ENCODE measurements at places on chromosomes 1 and 21.

- DNase-seq, result no peak
These were observed 98.3 kb upstream of the IPO9 start for GRCh38 chr1:201730611-201731010.

- no peak for DNase-seq
These were observed 108.4 kb downstream of the ROR1 start for GRCh38 chr1:63882048-63882704.

DNA sequence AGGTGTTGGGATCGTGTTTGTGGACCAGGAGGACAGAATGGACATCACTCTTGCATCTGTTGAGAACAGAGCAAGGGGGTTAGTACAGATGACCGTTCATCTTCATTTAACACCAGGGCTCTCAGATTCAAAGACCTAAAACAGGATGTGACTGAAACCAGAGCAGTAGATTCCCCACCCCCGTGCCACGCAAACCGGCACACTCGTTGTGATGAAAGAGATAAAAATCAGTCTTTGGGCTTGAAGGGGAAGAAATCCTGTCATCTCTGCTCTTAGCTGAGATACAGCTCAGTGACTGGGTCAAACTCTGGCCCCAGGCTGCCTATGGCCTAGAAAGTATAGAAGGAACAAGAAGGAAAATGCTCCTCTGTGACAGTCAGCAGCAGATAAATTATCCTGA is 146.2 kb upstream of the KRTAP19-8 start:
- peak; percentile 46 for DNase-seq

DNA sequence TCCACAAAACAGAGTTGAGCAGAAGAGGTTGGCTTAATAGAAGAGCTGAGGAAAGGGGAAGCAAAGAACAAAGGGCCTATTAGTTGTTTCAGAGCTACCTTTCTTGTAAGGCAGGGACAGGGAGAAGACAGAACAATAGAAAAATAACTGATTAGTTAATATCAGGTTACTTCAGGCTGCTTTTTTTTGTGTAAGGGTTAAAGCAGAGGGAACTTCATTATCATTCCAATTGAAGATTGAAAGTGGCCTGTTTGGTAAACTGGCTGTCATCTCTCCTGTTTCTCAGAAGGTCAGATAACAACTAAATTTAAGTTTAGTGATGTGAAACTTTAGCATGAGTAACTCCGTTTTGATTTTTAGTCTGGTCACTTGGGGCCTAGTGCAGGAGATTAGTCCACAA is 22.3 kb downstream of the CDC42 start:
- DNase-seq, result peak; percentile 18

DNA sequence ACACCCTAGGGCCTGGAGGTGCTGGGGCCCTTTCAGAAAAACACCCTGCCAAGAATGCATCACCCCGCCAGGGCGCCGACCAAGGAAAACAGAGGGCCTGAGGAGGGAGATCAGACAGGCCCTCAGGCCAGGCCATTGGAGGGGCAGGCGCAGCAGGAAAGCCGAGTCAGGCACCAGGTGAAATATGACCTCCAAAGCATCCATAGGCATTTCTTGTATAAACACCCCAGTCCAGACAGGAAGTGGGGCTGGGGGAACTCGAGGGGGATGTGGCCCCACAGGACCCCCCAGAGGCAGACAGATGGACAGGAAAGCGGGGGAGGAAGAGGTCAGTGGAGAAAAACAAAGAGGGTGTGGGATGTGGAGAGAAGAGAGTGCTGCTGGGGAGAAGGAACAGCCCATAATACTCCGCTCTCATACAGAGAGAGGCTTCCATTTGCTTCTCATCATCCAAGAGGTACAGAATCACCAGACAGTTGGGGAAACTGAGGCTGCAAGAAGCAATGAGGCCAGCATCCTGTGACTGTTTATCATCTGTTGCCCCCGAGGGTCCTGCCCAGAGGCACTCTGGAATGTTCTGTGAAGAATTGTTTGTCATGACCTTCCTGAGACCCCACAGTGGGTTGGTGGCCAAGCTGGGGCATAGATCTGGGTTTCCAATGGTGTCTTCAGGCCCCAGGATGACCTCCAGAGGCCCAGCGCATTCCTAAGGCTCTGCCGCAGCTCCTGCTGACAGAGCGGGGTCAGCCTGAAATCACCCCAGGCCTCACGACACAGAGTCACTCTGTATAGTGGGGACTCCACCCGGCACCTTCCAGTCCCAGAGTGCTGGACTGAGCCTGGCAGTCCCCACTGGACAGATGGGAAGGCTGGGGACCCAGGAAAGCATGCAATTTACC is 18.0 kb downstream of the TRIM62 start:
- DNase-seq, result no peak

DNA sequence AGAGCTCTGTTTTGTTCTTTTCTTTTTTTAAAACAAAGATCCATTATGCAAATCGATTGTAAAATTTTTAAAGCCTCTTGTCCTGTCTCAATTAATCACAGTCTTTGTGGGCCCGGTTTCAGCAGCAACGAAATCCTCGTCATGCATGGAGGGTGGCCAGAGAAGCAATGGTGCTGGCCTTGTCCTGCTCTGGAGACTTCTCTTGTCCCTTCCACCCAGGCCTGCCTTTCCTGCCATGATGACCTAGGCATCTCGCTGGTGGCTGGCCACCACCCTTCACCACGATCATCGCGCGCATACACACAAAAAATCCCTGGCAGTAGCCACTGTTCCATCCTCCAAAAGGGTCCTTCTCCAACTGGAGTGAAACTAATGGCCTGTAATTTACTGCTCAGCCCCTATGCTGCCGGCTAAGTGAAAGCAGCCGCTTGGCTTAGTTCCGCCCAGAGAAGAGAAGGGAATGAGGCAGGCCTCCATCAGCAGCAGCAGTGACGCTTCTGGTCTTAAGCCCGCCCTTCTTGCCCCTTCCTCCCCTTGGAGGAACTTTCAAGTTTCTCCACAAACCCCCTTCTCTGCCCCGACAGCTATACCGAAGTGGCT is 309.5 kb downstream of the NPHP4 start:
- no peak for DNase-seq

DNA sequence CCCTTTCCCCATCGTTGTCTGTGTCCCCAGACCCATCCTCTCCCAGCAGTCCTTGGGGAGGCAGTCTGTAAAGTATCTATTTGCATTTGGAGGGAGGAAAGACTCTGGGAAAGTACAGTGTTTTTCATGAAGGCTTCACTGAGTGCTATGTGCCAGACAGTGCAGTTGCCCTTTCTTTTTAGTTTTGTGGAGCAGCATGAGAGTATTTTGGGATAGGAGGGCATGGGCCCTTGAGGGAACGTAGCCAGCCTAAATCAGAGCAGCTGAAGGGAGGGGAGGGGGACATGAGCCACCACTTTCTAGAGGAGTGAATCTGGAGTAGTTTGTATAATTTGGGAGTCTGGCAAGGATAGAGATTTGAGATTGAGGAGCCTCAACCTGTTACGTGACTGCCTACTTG is 404.0 kb upstream of the KAZN start:
- DNase-seq, result no peak

- DNase-seq, result no peak
These were observed 12.4 kb downstream of the CDC42 start for GRCh38 chr1:22064751-22065402.

GRCh38 chr1:89540406-89540970 is 15.9 kb downstream of the LRRC8B start:
- peak; percentile 22 for DNase-seq

GRCh38 chr1:3352299-3352951 is 102.0 kb upstream of the ARHGEF16 start:
- peak; percentile 10 for DNase-seq

DNA sequence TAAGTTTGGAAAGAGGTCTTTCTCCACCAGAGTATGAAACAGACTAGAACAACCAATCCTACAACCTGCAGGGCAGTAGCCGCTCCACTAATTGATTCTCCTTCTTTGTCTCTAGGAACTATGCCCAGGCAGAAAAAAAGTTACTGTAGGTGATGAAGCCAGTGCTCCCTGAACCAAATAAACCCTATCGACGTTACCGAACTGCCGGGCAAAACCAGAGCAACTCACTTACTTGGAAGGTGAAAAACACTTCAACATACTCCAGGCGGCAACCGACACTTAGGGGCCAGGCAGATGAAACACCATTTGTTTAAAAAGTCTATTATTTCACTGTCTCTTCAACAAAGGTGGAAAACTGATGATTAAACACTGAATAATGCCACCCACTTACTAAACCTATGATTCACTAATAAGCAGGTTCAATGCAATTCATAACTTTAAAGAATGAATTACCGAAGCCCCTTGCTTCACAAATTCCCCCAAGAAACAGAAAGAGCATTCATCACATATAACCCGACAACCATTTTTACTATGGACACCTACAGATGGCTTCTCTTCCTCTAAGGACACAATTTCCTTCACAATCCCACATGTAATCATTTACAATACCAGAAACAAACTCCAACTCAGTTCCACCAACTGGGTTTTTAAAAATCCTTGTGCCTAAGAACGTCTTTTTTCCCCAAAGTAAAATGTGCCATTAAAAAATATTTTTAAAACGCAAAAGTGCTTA is 1.6 kb downstream of the NRIP1 start:
- DNase-seq, result peak; percentile 57

GRCh38 chr1:33433509-33434362 is 2.8 kb upstream of the PHC2 start:
- DNase-seq, result peak; percentile 52

GRCh38 chr1:56045062-56045461 is 534.3 kb downstream of the PLPP3 start:
- no peak for DNase-seq

DNA sequence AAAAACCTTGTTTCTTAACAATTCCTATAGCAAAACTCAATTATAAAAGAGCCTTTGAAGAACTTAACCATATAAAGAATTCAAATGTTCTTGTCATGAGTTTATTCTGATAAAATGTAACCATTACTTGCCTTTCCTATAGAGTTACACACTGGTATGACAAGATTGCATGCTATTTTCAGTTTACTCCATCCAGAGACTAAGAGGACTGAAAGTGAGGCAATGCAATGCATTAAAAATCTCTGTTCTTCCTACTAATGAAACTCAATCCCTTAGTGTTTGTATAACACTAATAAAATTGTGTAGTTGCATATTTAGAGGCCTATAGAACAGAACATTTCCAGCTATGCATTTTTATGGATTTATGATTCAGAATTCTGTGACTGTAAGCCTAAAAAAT is 88.1 kb downstream of the COP1 start:
- DNase-seq, result no peak

DNA sequence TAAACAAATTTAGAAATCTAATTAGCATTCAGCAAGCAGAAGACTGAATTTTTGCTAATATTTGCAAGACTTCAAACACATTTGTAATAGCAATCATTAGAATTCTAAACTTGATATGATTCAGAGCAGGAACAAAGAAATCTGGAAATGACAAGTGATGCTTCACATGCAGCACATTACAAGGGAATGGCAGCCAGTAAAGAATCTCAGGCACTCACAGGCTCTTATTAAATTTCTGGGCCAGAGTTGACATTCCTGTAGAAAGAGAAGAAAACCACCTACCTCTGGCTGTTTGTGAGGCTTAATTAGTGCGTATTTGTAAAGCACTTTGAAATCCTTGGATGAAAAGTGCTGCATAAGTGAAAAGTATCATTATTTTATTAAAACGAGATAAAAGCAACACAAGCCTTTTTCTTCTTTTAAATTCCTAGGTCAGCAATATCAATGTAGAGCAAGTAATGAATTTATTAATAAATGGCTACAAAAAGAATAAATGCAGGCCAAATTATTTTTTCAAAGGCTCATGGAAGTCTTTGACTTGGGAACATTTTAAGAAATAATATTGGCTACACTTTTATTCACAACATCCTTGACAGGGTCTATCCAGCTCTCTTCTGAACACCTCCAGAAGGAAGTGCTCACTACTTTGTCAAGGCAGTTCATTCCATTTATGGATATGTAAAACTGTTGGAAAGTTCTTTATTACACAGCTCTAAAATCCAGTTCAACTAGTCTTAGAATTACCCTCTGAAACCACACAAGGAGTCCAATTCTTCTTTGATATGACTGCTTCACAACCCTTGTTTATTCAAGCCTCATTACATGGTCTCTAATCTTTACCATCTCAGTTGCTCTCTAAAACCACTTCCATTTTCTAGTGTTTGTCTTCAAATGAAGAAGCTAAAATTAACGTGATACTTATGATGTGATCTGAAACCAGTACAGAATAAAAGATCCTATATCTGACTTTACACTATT is 32.1 kb upstream of the SCYL3 start:
- DNase-seq, result peak; percentile 32

DNA sequence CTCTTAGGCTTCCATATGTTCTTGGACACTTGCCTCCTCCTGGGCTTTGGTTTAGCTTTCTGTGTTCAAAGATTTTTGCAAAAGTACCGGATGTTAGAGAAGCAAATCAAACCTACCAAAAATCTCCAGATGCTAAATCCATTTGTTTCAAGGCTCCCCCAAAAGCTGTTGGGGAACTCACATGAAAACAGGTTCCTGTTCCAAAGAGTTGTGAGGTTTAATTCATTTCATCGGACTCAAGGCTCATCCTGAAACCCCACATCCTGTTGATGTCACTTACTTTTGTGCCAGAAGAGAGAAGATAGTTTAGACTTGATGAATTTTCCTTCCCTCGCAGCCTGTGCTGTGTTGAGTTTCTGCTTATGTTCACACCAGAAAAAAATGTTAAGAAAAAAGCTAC is 41.7 kb upstream of the RXRG start:
- no peak for DNase-seq

DNA sequence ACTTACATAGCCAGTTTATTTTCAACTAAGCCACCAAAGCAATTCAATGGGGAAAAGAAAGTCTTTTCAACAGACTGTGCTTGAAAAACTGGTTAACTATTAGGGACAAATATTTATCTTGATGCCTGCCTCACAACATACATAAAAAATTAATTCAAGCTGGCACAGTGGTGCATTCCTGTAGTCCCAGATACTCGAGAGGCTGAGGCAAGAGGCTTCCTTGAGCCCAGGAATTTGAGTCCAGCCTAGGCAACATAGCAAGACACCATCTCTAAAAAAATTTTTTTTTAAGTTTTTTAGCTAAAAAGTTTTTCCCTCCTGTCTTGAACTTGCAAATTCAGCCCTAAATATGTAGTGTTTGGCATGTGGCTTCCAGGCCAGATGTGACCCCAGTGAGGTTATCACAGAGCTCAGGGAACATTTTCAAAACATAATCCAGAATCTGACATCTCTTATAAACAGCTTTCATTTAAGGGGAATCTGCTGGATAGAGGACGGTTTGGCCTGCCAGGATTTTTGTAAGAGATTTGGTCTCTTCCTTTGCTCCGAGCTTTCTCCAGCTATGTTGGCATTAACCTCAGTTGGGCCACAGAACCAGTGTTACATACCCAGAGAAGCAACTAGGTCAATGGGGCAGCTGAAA is 46.4 kb downstream of the COL6A1 start:
- no peak for DNase-seq

DNA sequence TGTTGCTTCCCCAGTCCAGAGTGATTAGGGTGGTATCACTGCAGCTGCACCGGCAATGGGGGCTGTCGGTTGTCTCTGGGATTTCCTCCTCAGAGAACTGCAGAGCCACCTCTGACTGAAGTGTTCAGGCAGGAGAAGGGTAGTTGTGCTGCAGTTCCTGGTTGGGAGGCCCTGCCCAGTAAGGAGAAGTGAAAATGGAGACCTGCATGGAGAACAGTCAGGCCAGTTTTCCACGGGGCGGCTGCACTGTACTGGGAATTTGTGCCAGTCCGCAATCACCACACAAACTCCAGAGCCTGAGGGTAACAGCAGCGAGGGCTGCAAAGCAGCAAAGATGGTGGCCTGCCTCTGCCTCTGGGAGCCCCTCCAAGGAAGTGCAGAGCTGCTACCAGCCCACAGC is 58.1 kb upstream of the CCDC190 start:
- no peak for DNase-seq
